ENCODE measurements at places on chromosomes 16 and 17. TPM values are rescaled to one million over a fixed set of nuclear protein-coding genes. Genes with fewer than 3 reads are reported as not detected.

ABCC12 gene
- not detected for polyA plus RNA-seq

CD7 gene
- 370 TPM for polyA plus RNA-seq

KRTAP16-1 gene
- 0.30 TPM for polyA plus RNA-seq

TBC1D28 gene
- polyA plus RNA-seq = not detected

BPTF gene
- polyA plus RNA-seq = 14.3 TPM

CCDC78 gene
- polyA plus RNA-seq = 0.34 TPM

SGSH gene
- 26.8 TPM for polyA plus RNA-seq

ABCA8 gene
- polyA plus RNA-seq = not detected

GGNBP2 gene
- polyA plus RNA-seq = 28.2 TPM

MXRA7 gene
- 60.6 TPM for polyA plus RNA-seq

KRTAP17-1 gene
- polyA plus RNA-seq = not detected

NPIPB8 gene
- not detected for polyA plus RNA-seq

CD300H gene
- 6.4 TPM for polyA plus RNA-seq

ZP2 gene
- not detected for polyA plus RNA-seq

SLC52A1 gene
- not detected for polyA plus RNA-seq

- no peak for DNase-seq
Measured at GRCh38 chr16:35308674-35309073, 1849.3 kb downstream of the TP53TG3F start.

- peak; percentile 84 for DNase-seq
Measured at GRCh38 chr17:48441231-48441711, 11.3 kb upstream of the SKAP1 start.

DNA sequence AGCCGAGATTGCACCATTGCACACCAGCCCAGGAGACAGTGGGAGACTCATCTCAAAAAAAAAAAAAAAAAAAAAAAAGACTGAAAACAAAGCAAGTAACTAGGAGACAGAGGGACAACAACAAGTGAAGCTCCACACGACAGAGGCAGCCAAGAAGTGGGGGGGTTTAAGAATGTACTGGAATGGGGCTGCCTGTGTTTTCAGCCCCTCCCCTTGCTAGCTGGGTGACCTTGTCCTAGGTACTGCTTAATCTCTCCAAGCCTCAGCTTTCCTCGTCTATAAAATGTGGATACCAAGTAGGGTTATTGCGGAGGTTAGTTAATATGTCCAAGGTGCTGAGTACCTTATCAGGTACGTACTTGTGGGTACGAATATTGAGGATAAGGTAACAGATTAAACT is 163.8 kb upstream of the CACNG5 start:
- DNase-seq = no peak

GRCh38 chr16:88062341-88063210 is 111.3 kb downstream of the BANP start:
- no peak for DNase-seq

GRCh38 chr16:46916980-46917379 is 32.8 kb downstream of the GPT2 start:
- DNase-seq = no peak

DNA sequence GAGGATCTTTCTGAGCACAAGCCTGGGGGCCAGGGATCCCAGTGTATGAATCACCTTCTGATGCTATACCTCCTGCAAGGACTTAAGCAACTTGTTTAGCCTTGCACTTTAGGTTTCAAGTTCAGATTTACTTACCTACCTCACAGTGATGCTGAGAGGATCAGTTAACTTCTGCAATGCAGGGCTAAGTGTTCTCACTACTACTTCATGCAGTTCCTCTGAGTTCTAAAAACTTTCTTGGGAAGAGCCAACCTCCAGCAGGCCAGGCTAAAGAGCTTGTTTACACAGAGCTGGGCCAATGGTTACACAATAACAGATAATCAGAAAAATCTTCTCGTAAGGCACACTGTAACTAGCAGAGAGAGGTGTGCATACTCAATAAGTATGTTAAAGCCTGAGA is 13.0 kb downstream of the VEZF1 start:
- DNase-seq = no peak

GRCh38 chr16:27549464-27549745 is 308 bp downstream of the GTF3C1 start:
- no peak for DNase-seq

- DNase-seq = no peak
Measured at GRCh38 chr17:38590988-38591758, 14.6 kb downstream of the SRCIN1 start.

GRCh38 chr16:68061396-68061795 is 23.8 kb upstream of the NFATC3 start:
- DNase-seq = no peak

- no peak for DNase-seq
Measured at GRCh38 chr17:43540821-43541674, 5.1 kb downstream of the ETV4 start.

- DNase-seq = no peak
Measured at GRCh38 chr17:72427761-72428109, 306.9 kb downstream of the SOX9 start.

- no peak for DNase-seq
Measured at GRCh38 chr16:15807603-15808009, 49.2 kb downstream of the MYH11 start.

GRCh38 chr16:64903770-64904169 is 218.1 kb downstream of the CDH11 start:
- DNase-seq = no peak

- no peak for DNase-seq
Measured at GRCh38 chr17:67636834-67637520, 80.8 kb upstream of the NOL11 start.

DNA sequence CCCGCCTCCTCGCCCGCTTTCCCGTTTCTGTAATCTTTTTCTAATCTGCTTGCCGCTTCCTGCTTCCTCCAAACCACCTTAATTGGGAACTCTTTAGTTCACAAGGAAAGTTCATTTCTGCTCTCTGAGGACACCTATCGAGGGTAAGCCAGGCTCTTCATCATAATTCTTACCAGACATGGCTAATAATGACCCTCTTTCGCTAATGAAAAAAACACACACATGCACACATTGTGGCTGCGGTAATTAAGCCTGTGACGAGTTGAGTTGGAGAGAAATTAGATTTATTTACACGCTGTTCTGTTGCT is 100.6 kb downstream of the ZNF423 start:
- DNase-seq = no peak

DNA sequence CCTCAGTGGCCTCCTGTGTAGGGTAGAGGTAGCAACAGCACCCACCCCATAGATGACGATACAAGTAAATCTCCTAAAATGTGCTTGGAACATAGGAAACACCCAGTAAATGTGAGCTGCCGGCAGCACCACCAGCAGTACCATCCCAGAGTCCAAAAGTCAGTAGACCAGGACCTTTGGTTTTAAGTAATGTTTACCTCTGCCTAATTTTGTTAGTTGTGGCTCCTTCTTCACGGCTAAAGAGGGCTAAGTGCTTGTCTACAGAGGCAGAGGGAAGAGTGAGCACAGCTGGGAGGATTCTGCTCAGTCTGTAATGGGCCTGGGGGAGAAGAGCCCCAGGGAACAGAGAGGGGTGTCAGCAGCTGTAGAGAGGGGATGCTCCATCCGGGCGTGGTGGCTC is 91.3 kb upstream of the FBXO47 start:
- DNase-seq = no peak

- no peak for DNase-seq
Measured at GRCh38 chr17:77999413-78000173, 41.1 kb downstream of the TNRC6C start.

GRCh38 chr17:40018211-40019121 is 3.2 kb downstream of the CSF3 start:
- peak; percentile 17 for DNase-seq

DNA sequence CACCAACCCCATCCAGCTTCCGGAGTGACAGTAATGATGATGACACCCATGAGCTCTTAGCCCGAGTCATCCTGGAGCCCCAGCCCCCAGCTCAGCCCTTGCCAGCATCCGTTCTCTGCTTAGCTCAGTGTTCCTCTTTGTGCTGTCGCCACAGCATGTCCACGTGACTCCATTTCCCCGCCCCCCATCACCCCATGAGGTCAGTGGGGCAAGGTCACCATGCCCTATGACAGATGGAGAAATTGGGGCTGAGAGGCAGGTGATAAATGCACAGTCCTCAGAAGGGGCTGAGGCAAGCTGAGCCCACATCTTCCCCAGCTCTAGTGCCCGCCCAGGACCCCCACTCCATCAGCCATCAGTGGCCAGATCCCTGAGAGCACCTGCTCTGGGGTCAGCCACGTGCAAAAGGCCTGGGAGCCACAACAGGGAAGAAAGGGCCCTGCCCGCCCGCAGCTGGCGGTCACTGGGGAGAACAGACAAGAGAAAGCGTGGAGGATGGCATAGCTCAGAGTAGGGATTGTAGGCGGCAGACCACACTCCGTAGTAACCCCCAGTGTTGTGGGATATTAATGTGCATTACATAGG is 17.1 kb downstream of the ITGB4 start:
- no peak for DNase-seq

- DNase-seq = no peak
Measured at GRCh38 chr17:38743556-38744171, 4.5 kb downstream of the PCGF2 start.

GRCh38 chr16:17850581-17851250 is 380.0 kb upstream of the XYLT1 start:
- no peak for DNase-seq

- DNase-seq = no peak
Measured at GRCh38 chr16:31063495-31063842, 10.6 kb downstream of the ZNF668 start.

- DNase-seq = peak; percentile 76
Measured at GRCh38 chr17:50213026-50214022, 11.9 kb upstream of the COL1A1 start.

DNA sequence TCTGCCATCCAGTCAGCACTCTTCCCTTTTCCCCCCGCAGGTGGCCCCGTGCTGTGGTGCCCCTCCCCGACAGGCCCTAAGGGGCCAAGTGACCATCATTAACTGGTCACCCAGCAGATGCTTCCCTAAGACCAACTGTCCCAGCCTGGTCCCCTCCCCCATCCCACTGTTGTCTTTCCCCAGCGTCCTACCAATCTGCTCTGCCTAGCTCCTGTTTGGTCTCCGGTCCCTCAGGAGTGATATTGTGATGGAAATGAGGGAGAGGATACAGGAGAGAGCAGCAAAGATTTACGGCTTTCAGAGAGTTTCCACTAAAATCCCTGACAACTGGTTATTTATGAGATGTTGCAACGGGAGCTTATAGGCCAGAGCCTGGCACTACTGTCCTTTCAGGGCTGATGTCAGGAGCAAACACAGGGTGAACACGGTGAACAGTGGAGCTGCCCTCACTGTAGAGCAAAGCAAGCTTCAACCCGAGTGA is 1.4 kb upstream of the TTLL6 start:
- DNase-seq = no peak

DNA sequence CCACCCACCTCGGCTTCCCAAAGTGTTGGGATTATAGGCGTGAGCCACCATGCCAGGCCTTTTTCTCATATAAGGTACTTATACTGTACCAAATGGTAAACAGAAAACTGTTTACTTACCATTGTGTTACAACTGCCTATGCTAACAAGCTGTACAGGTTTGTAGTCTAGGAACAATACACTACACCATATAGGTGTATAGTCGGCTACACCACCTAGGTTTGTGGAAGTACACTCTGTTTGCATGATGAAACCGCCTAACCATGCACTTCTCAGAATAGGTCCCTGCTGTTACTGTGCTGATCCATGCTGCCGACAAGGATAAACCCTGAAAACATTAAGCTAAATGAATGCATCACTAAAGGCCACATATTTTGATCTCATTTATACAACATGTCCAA is 18.9 kb downstream of the DNAJA2 start:
- no peak for DNase-seq

- no peak for DNase-seq
Measured at GRCh38 chr16:11314309-11314894, 30.9 kb upstream of the RMI2 start.

- peak; percentile 14 for DNase-seq
Measured at GRCh38 chr16:25014500-25015147, 545 bp downstream of the ARHGAP17 start.

GRCh38 chr17:36198831-36199465 is 2.4 kb upstream of the CCL3L1 start:
- DNase-seq = no peak

DNA sequence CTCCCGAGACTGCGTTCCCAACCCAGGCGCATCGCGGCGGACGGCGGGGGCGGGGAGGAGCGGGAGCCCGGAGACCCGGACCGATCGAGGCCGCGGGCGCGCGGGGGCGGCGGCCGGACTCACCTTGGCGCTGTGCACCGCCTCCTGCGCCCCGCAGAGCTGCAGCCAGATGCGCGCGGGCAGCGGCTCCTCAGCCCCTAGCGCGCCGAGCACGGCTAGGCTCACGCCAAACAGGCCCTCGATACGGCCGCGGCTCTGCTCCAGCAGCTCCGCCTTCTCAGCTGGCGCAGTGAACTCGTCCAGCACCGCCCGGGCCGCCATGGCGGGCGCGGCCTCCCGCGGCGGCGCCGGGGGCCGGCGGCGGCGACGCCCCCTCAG is 339 bp downstream of the N4BP1 start:
- no peak for DNase-seq

DNA sequence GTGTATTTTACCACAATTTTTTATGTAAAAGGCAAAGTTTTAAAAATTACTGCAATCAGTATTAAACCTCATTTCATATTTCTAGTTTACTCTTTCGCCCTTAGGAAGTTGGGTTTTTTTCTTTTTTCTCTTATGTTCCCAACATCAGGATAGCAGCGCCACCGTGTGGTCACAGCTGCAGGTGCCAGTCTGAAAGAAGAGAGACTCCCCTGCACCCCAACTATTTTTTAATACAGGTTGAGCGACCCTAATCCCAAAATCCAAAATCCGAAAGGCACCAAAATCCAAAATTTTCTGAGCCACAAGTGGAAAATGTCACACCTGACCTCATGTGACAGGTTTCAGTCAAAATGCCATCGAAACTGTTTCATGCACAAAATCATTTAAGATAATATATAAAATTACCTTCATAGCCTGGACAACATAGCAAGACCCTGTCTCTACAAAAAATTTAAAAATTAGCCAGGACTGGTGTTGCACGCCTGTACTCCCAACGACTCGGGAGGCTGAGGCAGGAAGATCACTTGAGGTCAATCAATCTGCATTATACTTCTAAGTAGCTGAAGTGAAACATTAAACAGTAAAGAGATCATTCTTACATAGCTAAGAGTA is 21.8 kb upstream of the ASGR2 start:
- DNase-seq = peak; percentile 69

- DNase-seq = peak; percentile 52
Measured at GRCh38 chr17:63696381-63696961, 3.5 kb downstream of the LIMD2 start.

DNA sequence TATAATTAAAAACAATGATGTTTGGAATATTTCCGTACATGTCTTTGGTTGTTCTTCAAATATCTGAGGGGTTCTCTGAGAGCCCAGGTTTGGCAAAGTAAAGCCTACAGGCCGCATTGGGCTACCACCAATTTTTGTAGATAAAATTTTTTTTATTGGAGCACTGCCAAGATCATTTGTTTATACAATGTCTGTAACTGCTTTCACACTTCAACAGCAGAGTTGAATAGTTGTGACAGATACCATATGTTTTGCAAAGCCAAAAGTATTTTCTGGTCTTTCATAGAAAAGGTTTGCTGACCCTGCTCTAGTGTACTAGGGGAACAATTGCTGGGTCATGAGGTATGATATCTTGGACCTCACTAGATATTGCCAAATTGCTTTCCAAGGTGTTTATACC is 10.5 kb downstream of the PPM1D start:
- no peak for DNase-seq

All from immature natural killer cell (primary cell).